Astrocyte (in vitro differentiated cells and primary cell): ENCODE measurements at places on chromosomes 5 and 9. TPM values are rescaled to one million over a fixed set of nuclear protein-coding genes. Genes with fewer than 3 reads are reported as not detected.

The ZDHHC11 gene
- total RNA-seq, result 10.3 and 15.9 TPM in 2 replicates

The SLC45A2 gene
- 0.82 and 0.98 TPM in 2 replicates for total RNA-seq

The SNAPC4 gene
- total RNA-seq, result 13.8 and 18.6 TPM in 2 replicates

The TAF11L10 gene
- total RNA-seq, result not detected in 2 replicates

The PCDHB3 gene
- total RNA-seq, result 3.6 and 3.9 TPM in 2 replicates

The ANKRD34B gene
- total RNA-seq, result 0.10 and 0.20 TPM in 2 replicates

The ADRB2 gene
- total RNA-seq, result 0.62 and 0.64 TPM in 2 replicates
